HTR-8/SVneo (cell line): ENCODE measurements at places on chromosomes 5 and 9.

DNA sequence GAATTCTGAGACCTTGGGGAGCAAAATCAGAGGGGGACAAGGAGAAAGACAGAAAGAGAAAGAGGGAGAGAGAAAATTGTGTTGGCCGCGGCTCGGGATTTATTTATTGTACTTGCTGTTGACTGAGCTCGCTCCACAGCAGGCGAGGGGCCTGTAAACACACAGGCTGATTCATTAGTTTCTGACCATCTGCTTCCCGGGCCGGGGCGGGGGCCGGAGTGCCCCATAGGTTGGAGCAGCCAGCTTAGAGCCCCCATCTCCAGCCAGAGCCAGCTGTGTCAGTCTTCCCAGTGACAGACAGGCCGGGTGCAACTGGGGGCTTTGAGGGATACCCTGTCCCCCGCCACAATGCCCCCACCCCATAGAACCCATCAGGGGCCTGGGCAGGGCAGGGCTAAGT is 30.9 kb downstream of the NTNG2 start:
- no peak for DNase-seq

DNA sequence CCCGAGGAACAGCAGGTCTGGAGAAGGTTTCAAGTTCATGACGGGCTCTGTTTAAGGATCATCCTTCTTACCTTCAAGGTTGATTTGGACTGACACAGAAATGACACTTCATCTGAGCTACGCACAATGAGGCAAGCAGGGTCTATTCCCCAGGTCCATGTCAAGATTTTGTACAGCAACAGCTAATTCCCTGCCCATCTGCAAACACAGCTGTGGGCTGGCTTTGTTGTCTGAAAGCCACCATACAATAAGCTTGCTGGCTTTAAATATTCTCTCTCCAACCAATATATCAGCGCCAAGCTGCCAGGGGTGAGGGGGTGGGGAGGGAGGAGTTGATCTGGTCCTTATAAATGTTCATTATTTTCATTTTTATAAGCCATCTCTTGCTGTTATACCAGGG is 92.0 kb downstream of the OTULIN start:
- no peak for DNase-seq

DNA sequence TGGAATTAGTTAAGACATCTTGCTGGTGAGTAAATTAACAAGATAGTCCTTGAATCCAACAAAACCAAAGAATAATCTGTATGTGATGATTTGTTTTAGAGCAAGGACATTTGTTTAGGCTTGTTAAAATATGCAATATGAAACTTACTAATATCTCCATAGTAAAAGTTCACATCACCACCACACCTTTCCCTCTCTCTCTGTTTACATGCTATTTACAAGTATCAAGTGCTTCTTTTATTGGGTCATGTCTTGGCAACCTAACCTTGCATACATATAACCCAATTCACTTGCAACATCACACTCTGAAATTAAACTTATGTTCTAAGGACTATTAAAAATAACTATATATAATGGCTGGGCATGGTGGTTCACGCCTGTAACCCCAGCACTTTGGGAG is 161.3 kb downstream of the CCDC192 start:
- no peak for DNase-seq

GRCh38 chr5:131495536-131496399 is 139.3 kb downstream of the RAPGEF6 start:
- DNase-seq: no peak

- no peak for DNase-seq
Observed at GRCh38 chr9:124210697-124211096, 47.1 kb upstream of the NEK6 start.

DNA sequence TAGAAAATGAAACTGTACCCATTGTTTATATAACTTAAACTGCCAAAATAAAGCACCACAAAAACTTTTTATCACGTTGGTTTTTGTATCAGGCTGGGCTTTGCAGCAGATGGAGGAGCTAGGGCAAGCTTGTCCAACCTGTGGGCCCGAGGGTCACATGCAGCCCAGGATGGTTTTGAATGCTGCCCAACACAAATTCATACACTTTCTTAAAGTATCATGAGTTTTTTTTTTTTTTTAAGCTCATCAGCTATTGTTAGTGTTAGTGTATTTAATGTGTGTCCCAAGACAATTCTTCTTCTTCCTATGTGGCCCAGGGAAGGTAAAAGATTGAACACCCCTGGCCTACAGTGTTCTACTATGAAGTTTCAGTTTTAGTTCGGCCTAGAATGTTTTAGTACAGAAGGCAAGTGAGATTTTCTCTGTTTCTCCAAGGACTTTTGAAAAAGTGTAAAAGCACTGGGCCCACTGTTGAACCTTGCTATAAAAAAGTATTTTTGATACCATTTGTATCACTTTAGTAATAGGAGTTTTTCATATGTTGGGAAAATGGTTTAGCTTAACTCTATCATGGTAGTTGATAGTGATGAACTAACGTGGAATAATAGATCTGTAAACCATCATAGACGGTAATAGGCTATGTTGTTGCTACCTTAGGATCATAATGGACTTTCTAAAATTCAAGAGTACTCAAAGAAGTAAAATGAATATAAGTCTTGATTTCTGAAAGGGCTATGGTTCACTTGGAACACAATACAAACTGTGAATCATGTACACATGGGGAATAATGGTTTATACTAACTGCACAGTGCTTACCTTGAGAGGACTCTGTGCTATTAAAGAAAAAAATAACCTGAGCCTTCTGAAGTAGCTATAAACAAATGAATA is 2.9 kb downstream of the CDKN2A start:
- DNase-seq: no peak

- no peak for DNase-seq
Observed at GRCh38 chr5:133581918-133582317, 30.4 kb downstream of the FSTL4 start.

DNA sequence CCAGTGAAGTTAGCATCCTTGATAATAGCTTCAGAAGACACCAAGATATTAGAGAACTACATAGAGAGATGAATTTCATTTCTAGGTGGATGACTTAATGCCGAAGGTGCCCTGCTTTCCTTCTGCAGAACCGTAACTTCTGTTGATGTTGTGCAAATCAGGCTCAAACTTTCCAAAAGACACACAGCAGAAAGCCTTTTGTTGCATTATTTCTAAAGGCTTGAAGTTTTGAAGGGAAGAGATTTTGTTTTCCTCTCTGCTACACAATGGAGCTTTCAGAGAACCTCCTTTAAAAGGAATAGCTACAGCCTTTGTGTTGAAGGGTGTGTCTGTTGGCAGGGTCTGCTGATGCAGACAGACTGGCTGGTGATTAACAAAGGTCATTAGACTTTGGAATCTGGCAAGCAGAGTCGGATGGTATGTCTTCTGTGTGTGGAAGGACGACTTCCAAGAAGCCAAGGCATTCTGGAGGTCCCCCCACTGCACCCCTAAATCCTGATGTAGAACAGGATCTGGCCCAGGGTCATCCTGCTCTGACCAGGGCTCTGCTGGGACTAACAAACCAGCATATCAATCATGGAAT is 57.8 kb downstream of the ZNF462 start:
- DNase-seq: no peak

GRCh38 chr5:140106805-140107311 is 7.1 kb upstream of the PURA start:
- DNase-seq: no peak

DNA sequence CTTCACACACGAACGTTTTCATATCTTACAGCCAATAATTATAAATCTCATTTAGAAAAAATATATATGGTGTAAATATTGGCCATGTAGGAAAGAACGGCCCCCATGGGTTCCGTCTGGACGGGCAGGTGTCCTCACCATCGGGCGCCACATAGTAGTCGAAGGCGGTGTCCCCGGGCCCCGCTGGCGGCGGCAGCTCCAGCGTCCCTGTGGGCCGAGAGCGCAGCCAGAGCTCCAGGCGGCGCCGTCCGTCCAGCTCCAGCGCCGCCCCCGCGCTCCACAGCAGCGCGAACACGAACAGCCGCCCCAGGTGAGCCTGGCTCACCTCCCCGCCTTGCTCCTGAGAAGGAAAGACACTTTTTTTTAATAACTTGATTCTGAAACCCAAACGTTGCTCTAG is 134.6 kb downstream of the DNAH5 start:
- DNase-seq: no peak

DNA sequence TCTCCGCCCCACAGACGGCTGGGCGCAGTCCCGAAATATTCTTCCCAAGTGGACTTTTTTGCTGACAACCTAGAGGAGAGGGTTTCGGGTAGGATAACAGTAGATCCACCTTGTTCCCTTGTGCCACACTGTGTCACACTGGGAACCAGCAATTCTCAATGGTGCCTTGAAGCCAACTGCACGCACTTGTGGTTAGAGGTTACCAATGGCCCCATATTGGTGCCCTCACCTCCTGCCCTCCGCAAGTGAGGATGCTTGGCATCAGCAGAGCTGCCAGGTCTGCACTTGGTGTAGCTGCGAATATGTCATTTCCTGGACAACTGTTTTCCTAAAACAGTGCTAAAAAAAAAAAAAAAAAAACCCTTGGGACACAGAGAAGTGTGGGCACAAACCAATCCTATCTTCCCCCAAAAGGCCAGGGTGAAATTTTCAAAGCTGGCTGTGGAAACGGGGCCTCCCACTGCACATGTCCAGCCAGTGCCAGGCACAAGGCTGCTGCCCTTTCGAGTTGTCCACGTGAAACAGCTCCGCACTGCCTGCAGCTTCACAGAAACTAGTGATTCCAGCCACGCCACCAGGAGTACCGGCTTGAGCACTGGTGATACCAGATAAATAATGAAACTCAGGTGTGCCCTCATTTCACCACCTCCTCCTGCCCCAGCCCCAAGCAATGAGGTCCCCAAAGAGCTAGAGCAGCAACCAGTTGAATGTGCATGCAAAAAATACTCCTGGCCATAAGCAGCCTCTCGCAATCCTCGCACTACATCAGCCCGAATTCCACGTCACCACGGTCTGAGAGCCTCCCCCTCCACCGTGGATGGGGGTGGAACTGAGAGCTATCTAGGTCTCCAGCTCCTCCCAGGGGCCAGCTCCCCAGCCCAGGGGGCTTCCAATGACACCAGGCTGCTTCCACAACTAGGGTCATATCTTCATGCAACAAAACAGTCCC is 51.2 kb downstream of the USP20 start:
- DNase-seq: no peak

GRCh38 chr9:135847833-135848232 is 59.5 kb downstream of the CAMSAP1 start:
- no peak for DNase-seq

DNA sequence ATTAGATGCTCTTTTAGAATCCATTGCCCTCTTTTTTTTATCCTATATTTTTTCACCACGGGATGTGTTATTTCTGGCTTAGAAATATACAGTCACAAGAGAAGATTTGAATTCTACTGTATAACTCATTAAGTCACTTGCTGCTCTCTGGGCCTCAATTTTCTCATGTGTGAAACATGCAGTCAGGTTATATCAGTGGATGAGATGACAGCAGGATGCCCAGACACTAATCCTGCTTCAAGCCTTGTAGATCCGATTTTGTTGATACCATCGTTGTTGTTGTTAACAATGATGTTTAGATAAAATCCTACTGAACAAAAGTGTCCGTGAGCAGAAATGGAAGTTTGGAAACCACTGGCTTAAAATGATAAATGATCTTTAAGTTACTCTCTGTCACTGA is 421.9 kb upstream of the DMAC1 start:
- no peak for DNase-seq

- no peak for DNase-seq
Observed at GRCh38 chr5:172185096-172185461, 2.9 kb downstream of the STK10 start.

DNA sequence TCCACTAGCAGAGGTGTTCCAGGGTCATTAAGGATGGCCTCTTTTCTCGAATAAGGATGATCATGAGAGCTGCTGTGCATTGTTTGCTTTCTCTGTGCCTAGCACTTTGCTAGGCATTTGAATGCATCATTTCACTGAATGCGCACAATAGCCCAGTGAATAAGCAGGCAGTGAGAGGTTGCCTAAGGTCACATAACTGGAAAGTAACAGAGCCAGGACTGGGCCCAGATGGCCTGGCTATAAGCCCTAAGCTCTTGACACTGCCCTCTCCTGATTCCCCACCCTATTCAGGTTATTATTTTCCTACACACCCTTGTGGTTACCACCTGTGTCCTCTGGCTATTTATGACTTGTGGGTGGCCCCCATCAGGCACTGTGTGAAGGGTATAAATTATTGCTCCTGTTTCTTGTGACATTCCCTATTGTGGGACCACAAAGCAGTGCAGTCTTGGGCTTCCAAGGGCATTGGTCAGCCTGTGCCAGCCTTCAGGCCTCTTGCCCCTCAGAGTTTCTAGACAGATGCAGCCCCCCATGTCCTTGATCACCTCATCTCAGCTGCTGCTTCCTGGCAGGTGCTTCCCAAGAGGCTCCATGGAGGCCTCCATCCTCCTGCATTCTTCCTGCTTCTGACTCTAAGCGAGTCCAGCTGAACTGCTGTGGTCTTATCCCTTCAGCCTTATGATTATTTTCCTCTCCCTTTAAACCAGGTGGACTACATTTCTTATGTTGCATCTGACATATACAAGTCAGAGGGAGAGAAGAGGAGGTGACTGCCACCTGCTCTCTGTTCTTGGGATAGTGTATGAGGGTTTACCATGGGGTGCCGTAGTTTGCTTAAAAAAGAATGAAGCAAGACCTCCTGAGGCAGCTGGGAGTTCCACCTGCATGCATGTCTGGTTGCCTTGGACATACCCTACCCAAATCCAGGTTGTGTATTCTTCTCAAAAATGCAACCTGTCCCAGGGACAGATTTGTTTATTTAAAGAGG is 47.6 kb downstream of the ANGPTL2 start:
- no peak for DNase-seq

DNA sequence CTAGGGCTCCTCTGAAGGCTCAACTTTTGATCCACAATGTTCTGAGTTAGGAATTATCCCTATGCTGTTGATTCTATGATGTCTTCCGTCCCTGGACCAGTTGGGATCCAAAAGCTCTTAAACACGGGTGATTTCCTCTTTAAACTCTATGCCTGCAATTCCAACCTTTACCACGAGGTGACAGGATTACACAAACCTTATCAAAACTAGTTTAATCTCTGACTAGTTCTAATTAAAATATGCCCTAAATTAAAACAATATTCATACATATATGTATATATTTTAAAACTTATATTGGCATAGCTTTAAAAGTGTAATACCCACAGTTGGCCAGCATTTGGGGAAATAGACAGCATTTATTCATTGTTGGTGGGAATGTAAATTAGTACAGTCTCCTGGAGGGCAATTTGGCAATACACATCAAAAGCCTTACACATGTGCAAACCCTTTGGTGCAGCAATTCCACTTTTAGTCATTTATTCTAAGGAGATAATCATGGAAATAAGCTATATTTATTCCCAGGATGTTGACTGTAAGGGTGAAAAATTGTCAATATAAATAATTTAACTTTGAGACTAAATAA is 51.6 kb upstream of the PHYKPL start:
- no peak for DNase-seq

GRCh38 chr5:110973510-110973909 is 98.0 kb upstream of the TSLP start:
- DNase-seq: no peak
